ENCODE measurements at places on chromosomes 3 and 15. TPM values are rescaled to one million over a fixed set of nuclear protein-coding genes. Genes with fewer than 3 reads are reported as not detected.

- DNase-seq = no peak
These were observed 81.8 kb downstream of the NLGN1 start for GRCh38 chr3:173479301-173479700.

NOX5 gene
- not detected for total RNA-seq

- DNase-seq = no peak
These were observed 196.7 kb downstream of the ISL2 start for GRCh38 chr15:76533060-76533820.

TEX55 gene
- not detected for total RNA-seq

CCR2 gene
- not detected for total RNA-seq

CX3CR1 gene
- total RNA-seq = not detected

DNA sequence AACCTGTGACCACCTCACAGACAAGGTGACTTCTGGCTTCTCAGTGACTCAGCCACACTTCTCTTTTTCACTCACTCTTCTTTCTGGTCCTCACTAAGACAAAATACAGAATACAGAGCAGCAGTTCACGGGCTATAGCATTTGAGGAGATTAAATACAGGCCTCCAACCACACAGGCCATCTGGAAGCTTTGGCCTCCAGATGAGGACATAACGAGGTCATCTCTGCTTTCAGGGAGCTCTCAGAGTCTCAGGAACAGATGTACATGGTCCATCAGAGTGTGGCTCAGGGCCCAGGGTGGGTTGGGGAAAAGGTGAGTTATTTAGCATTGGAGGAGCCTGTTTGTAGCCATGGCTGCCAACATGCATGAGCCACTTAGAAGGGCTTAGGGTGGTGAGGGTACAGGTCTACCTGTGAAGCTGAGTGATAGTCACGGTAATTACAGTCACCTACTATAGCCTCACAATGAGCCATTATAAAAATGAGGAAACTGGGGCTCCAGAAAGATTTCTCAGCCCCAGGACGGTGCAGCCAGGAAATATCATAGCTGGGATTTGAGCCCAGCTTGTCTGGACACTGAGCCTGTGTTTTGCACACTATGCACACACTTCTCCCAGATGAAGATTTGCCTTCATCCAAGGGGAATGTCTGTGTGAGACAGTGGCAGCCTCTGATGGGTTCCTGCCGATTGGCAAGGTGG is 159.8 kb upstream of the CTDSPL start:
- no peak for DNase-seq

HDGFL3 gene
- total RNA-seq = 134 TPM
